ENCODE measurements at places on chromosomes 12 and 14.
A peak's percentile ranks its signal among the peaks of the same experiment; 100 is the strongest.

DNA sequence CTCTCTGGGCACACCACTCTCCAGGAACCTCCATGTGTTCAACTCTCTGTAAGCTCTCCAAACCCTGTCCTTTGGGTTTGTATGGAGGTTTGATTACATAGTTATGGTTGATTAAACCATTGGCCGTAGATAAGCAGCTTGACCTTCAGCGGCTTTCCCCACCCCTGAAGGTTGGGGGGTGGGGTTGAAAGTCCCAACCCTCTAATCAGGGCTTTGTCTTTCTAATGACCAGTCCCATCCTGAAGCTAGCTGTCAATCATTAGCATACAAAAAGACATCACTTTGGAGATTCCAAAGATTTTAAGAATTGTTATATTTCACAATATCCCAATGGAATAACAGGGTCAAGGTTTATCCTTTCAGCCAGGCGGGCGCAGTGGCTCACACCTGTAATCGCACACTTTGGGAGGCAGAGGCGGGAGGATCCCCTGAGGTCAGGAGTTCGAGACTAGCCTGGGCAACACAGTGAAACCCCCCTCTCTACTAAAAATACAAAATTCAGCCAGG lies 8.4 kb downstream of the FAM186A start:
- DNase-seq = peak; percentile 21

DNA sequence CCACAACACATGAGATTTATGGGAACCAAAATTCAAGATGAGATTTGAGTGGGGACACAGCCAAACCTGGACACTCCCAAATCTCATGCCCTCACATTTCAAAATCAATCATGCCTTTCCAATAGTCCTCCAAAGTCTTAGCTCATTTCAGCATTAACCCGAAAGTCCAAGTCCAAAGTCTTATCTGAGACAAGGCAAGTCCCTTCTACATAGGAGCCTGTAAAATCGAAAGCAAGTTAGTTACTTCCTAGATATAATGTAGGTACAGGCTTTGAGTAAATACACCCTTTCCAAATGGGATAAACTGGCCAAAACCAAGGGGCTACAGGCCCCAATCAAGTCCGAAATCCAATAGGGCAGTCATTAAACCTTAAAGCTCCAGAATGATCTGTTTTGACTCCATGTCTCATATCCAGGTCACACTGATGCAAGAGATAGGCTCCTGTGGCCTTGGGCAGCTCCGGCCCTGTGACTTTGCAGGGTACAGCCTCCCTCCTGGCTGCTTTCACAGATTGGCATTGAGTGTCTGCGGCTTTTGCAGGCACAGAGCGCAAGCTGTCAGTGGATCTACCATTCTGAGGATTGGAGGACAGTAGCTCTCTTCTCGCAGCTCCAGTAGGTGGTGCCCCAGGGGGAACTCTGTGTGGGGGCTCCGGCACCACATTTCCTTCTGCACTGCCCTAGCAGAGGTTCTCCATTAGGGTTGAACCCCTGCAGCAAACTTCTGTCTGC lies 60.1 kb downstream of the LRIG3 start:
- DNase-seq = no peak

GRCh38 chr14:27056586-27056985 lies 458.8 kb upstream of the NOVA1 start:
- no peak for DNase-seq

DNA sequence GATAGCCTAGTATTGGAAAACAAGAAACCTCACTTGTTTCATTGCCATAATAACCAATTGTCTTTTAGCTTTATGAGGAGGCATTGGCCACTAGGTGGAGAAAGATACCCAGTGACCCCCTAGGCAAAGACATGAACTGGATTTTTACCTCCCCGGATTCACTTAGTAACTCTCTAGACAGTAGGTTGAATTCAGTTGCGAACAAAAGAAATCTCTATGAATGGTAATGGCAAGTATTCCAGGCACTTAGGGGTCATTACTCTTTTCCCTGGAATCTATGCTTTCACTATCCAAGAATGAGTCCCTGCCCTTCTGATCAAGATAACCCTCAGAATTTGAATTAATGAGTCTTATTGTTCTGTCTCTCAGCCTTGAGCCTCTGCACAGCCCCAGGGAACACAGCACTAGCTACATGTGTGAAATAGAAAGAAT lies 29.5 kb upstream of the RHOJ start:
- peak; percentile 76 for DNase-seq

GRCh38 chr14:62162998-62163589 lies 400.9 kb downstream of the SNAPC1 start:
- peak; percentile 84 for DNase-seq

GRCh38 chr12:11657511-11657910 lies 8.0 kb downstream of the ETV6 start:
- no peak for DNase-seq

DNA sequence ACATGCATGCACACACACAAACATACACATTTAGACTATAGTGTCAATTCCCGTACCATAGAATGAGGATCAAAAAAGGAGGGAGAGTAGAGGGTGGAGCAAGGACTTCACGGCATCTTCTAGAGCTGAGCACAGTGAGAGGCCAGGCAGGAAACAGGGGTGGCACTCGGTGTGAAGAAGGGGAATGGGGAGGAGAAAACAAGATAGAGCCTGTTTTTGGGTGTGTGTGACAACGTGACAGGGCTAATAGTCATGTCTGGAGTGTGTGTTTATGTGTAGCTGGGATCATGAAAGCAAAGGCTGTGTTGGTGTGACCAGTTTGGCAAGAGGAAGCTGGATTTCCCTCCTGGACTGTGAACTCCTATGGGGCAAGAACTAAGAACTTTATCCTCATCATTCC lies 9.9 kb upstream of the ACVR1B start:
- DNase-seq = no peak

- DNase-seq = no peak
These were observed 26.4 kb downstream of the GXYLT1 start for GRCh38 chr12:42118136-42118879.

DNA sequence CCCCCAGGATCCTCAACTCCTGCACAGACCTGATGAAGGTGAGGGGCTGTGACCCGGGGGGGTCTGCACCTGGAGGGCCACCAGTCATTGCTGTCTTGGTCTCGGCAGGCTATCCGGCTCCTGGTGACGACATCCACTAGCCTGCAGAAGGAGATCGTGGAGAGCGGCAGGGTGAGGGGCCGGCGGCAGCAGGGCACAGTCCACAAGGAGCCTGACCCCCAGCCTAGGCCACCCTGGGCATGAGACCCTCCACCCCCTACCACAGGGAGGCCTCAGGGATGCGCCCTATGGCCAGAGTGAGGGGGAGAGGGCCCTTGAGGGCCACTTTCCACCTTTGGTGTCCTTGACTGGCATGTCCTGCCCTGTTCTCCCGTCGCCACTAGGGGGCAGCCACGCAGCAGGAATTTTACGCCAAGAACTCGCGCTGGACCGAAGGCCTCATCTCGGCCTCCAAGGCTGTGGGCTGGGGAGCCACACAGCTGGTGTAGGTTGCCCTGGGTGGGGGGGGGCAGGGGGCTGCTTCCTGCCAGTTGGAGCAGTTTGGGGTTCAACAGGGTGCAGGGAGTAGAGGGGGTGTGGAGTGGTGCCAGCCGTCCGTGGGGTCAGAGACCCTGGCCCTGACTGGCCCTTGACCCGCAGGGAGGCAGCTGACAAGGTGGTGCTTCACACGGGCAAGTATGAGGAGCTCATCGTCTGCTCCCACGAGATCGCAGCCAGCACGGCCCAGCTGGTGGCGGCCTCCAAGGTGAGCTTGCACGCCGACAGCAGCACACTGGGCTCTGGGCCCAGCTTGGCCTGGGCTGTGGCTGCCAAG lies 25.0 kb downstream of the HIP1R start:
- DNase-seq = peak; percentile 89

- no peak for DNase-seq
These were observed 68.9 kb upstream of the STAC3 start for GRCh38 chr12:57319678-57320469.

DNA sequence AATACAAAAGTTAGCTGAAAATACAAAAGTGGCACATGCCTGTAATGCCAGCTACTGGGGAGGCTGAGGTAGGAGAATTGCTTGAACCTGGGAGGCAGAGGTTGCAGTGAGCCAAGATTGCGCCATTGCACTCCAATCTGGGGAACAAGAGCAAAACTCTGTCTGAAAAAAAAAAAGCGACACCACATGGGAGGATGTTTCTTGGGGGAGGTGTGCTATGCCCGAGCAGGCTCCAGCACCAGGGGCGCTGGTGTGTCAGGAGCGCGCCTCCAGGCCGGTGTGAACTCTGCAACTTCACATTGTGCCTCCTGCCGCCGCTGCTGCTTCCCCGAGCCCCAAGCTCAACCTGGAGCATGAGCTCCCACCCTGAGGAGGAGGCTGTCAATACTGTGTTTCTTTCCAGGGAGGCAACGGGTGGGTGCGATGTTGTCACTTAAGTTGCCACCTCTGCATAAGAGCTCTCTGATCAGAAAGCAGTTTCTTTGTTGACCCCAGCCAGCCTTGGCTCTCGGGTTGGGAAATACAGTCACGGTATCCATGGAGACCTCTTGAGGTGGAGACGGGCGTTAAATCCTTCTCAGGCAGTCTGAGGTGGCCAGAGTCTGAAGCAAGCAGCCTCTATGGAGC lies 18.9 kb downstream of the DEGS2 start:
- no peak for DNase-seq

- no peak for DNase-seq
These were observed 8.4 kb upstream of the KRT80 start for GRCh38 chr12:52200086-52200780.

DNA sequence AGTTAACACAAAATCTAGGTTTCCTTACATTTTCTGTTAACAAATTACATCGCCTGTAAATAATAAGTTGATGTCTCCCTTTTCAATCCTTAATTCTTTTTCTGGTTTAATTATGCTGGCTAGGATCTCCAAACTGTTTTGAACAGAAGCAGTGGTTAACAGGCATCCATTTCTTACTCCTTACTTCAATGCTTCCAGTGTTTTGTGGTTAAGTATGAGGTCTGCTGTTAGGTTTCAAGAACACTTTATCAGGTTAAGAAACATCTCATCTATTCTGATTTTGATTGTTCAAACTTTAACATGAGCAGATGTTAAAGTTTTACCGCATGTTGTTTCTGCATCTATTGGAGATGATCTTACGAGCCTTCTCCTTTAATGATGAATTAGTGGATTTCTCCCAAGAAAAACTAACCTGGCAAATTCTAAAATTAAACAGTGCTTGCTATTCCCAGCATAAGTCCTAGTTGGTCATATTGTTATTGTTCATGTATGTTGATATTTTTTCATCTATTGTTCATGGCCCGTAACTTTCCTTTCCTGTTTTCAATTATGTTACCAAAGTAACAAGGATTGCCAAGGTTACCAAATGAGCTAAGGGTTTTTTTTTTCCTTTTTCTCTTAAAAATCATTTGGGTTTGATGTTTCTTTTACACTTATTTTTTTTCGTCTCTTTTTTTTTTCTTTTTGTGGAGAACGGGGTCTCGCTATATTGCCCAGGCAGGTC lies 33.4 kb downstream of the POLE start:
- peak; percentile 19 for DNase-seq

- DNase-seq = no peak
These were observed 1.5 kb downstream of the SAMD15 start for GRCh38 chr14:77378701-77379100.

- no peak for DNase-seq
These were observed 8.3 kb downstream of the TMX1 start for GRCh38 chr14:51248016-51248987.

DNA sequence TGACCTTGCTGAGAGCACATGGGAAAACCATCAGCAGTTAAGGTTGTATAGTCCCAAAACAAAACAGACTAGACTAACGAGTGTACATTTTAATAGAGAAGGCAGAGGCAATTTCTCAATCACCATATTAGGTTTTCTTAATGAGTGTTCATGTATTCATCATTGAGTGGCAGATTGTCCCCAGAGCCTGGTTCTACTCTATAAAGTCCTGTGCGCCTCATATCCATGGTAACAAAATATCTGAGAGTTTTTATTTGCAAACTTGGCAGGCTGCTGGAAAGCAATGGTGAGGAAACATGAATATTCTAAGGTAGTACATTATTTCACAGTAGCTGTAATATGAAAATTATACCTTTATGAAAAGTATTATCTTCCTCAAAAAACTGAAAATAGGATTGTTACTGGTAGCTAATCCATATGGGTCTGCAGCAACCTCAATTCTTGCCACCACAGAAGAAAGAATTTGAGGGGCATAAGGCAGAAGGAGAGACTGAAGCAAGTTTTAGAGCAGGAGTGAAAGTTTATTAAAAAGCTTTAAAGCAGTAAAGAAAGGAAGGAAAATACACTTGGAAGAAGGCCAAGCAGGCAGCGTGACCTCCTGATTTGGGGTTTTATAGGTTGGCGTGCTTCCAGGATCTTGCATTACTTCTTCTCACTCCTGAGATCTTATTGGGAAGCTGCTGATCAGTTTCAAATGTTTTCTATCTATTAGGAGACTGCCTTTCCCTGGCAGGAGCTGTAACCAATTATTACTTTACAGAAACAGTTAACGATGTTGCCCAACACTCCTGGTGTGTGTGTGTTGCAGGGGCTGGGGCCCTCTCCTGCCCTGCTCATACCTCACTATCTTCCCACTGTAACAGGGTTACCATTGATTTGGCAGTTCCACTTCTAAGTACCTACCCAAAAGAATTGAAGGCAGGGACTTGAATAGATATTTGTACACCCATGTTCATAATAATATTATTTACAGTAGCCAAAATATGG lies 154.0 kb upstream of the NUDT4 start:
- peak; percentile 54 for DNase-seq

GRCh38 chr12:21907948-21908837 lies 33.0 kb downstream of the ABCC9 start:
- no peak for DNase-seq

- no peak for DNase-seq
These were observed 203.6 kb upstream of the DIO3 start for GRCh38 chr14:101357559-101358319.

GRCh38 chr14:81980601-81981306 lies 447.1 kb upstream of the SEL1L start:
- no peak for DNase-seq

- DNase-seq = peak; percentile 30
These were observed 238.7 kb downstream of the AKAP6 start for GRCh38 chr14:32567543-32568384.

GRCh38 chr12:91630596-91631293 lies 448.1 kb upstream of the DCN start:
- no peak for DNase-seq

DNA sequence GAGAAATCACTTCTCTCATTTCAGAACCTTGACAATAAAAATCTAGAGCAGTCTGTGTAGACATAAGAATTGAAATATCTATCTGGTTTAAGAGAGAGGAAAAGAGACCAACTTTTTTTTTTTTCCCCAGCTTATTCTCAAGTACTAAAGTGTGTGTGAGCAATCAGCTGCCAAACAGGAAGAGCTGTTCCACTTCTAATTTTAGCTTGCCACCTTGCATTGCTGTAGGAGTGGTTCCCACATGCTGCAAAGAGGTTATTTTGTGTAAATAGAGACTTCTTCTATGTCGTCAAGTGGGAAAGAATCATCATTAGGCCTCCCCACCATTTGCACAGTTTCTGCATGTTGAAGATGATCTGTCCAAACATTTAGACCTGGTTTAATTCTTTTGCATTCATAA lies 142.6 kb downstream of the NPAS3 start:
- DNase-seq = no peak

DNA sequence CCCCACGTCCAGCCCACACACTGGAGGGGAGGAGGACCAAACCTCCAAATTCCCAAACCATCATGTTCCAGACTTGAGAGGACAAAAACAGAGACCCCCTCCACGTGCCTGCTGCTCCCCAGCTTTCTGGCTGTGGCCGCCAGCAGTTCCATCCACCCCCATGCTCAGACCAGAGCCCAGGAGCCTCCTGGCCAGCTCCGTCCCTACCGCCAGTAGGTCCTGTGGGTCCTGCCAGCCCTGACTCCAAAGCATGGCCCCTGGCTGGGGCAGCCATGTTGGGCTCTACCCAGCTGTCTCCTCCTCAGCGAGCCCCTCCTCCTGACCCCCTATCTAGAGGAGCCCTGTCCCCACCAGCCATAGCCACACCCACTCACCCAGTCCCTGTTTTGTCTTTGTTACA lies 227.3 kb upstream of the RTL1 start:
- no peak for DNase-seq

Data from adipocyte (in vitro differentiated cells).